ENCODE measurements at places on chromosomes 7 and 10.

DNA sequence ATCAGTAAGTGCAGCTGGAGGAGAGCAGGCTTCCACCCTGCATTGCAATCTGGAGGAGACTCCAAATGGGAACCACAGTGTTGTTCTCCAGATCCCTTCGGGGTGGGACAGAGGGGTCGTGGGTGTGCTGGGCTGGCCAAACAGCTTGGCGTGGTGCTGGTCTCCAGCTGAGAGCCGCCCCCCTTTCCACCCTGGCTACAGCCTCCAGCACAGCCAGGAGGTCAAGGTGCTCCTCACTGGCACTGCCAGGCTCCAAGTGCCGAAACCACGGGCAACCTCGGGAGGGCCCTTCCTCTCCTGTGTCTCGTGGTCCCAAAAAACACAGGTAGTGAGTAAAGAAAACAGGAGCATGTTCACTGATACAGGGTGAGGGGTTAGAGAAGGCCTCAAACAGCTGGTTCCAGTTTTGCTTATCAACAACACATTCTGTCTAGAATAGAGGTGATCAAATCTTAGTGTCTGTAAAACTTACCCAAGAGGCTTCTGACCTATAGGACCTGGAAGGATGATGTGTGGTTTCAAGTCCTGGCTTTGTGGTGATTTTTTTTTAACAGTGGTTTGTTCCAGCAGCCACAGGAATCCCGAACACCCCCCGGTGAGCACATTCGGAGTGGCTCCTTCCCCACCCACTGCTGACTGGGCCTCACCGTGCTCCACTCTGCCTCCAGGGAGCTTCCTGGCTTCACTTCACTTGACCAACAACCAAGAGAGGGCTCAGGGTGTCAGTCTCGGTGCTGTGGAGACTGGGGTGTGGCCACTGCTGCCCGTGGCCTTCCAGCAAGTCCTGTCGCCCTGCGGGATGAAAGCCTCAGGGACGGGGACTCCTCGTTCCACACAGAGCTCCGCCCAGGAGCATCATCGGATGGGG, 31.2 kb upstream of the EN2 start:
- no peak for DNase-seq

GRCh38 chr7:81187753-81188152, 268.9 kb upstream of the SEMA3C start:
- DNase-seq: no peak

DNA sequence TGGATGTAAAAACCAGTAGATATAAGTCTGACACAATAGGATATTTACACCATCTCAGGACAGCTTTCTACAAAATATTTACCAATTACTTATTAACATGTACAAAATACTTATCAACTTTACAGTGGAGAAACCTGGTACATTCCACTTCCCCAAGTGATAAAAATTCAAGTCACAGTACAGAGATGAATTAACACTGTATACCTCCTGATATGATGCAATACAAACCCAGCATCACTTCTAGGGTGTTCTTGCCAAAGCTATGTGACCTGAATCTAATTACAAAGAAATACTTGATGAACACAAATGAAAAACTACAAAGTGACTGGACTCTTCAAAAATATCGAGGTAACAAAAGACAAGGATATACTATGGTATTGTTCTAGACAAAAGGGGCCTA, 156.4 kb upstream of the FGFR2 start:
- no peak for DNase-seq

DNA sequence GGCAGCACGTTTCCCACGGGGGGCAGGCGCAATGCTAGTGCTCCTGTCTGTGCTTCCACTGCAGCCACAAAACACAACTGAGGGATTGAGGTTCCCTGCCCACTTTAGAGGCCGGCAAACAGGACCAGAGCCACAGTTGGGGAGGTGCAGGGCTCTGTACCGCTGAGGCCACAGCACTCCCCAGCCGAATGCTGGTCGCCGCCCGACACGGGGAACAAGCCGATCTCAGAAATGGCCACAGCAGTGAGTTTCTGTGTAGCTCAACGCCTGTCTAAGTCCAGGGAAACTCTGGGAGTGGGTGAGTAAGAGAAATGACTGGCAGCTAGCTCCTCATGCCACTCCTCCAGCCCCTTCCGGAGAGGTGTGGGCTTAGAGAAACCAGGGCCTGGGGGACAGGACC, 194.0 kb upstream of the VWC2 start:
- no peak for DNase-seq

DNA sequence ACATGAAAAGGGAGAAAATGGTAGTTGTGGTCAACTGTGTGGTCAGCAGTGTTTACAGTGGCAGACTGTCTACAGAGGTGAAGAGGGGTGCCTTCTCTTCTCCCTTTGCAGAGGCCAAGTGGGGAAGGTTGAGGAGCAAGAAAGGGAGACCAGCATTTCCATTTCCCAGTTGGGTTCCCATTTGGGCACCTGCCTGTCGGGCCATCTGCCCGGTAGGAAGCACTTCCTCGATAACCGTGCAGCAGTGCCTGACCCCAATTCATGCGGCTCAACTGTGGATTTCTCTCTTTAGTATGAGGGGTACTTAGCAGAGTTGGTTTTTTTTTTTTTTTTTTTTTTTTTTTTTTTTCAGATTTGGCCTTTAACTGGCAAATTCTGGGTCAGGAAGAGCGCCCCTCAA, 127.0 kb downstream of the CCDC3 start:
- no peak for DNase-seq

DNA sequence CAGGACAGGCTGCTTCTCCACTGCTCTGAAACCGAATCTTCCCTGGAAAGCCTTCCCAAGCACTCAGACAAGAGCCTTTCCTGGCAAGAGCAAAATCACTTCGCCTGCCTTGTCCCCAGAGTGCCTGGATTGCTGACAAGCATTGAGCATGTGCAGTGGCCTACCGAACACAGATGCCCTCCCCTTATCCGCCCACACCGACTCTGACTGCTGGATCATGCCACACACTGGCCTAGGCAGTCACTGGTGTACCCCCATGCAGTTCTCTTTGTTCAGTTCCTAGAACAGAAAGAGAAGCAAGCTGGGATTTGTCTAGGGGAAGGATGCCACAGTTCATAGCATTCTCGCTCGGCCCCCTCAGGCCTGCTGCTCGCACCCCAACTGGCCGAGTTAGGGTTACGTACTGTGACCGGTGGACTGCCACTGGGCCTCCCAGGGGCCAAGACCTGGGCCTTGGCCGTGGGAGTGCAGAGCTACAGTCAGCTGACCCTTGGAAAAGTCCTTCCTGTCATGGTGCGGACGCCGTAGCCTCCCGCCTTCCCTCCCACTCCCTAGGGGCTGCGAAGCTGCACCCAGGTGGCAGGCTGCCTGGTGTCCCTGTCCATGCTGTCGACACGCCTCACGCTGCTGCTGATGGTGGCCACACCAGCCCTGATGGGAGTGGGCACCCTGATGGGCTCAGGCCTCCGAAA, 6.9 kb downstream of the ABCB8 start:
- no peak for DNase-seq

DNA sequence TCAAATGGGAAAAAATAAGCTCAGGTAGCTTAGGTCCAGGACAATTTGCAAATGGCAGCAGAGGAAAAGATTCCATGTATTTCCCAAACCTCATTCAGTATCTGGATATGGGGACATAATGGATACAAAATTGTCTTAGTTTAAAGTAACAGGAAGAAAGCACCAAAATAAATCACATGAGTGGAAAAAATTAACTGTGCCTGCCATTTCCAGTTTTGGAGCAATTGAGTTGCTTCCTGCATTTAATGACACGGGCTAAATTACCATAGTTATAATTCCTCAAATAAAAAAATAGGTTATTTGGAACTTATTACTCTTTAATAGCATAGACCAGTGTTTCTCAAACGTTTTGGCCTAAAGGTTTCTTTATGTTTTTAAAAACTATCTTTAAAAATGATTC, 6.3 kb upstream of the STAMBPL1 start:
- DNase-seq: no peak

- peak; percentile 72 for DNase-seq
Measured at GRCh38 chr10:104680467-104681401, 39.6 kb downstream of the SORCS3 start.

GRCh38 chr10:23370106-23370505, 25.5 kb upstream of the C10orf67 start:
- DNase-seq: no peak

DNA sequence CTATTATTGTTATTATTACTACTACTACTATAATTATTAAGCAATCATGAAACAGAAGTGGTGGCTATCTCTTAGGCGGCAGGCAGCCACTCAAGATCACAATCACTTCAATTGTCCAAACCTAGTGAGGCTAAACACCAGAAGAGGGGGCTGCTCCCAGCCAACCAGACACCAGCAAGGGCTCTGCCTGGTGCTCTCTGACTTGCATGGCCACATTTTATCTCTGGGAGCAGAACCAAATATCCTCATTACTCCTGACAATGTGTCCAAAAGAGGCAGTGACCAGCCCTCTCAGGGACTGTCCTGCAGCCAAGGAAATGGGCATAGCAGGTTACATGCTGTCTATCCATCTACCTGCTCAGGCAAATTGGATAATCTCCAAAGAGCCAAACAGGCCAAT, 187.4 kb upstream of the PDE1C start:
- DNase-seq: peak; percentile 68

DNA sequence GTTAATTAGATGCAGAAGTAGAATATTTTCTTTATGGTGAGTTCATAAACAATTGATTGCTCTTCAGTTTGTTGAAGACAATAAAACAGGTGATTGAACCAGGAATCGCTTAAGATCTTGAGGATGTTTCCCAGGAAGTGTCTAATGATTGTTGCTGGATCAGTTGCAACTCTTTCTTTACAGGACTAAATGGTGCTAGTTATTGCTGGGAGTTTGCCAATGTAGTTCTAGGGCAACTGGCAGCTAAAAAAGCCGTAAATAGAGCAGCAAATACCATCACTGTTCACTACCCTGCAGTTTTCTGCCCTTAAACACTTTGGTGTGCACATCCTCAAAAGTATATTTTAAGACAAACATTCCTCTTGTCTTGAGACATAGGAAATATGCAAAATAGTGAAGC, 119.2 kb upstream of the ANK3 start:
- no peak for DNase-seq

DNA sequence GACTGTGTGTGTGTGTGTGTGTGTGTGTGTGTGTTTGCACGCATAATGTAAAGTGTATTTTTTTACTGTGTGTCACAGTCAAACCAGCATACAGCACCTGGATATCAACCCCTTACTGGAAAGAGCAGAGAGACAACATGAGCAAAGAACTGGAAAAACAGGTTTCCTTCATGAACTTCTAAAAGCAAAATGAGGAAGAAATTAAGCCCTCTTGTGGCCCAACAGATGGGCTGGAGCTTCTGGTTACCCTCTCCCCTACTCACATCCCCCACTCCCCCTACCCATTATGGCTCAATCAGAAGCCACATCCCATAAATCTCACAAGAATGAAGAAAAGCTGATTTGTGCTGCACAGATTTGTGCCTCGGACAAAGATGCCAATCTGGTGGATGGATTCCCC, 36.2 kb downstream of the PDE1C start:
- peak; percentile 68 for DNase-seq

- DNase-seq: no peak
Measured at GRCh38 chr7:42662862-42663261, 249.0 kb downstream of the C7orf25 start.

DNA sequence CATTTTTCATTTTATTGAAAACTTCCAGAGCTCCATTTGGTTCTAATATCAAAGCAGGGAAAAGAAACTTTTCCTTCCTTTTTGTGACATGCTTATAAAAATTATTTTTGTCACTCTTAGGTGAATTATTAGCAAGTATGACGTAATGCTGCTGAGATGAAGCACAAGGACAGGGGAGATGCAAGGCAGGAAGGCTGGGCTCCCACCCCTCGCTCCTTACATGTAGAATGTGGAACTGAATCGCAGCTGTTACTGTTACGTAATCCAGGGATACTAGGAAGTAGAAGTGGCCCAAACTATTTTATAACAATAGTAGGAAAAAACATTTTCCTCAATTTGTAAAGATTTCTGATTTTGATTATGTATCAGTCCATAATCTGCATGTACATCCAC, 17.1 kb upstream of the GTPBP4 start:
- DNase-seq: no peak

DNA sequence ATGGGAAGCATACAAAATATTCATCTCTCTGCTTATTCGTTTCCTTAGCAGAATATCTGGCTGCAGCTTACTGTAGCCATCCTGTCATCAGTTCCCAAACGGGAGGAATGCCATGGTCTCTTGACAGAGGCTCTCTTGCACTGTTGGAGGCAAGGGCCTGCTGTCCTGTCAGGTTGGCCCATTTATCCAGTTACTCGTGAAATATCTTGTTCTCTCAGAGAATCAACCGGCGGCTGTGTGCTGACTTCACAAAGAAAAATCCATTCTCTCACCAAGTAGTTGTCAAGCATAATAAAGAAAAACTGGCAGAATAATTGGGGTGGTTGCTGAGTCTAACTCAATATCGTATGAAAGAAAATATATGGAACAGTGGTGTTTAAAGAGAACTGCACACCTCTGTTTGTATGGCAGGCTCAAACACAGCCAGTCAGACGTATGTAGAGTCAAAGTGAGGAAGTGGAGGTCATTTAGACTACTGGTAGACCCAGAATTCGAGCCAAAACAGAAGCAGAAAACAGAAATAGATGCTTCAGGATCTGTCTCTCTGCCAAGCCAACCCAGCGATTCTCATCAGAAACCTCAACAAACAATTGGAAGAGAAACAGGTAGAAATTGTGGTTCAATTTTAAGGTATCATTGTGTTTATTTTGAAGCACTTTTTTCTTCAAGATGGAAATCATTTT, 349.2 kb upstream of the PRKCQ start:
- DNase-seq: no peak

- DNase-seq: no peak
Measured at GRCh38 chr10:27383595-27384542, 120.2 kb upstream of the RAB18 start.

DNA sequence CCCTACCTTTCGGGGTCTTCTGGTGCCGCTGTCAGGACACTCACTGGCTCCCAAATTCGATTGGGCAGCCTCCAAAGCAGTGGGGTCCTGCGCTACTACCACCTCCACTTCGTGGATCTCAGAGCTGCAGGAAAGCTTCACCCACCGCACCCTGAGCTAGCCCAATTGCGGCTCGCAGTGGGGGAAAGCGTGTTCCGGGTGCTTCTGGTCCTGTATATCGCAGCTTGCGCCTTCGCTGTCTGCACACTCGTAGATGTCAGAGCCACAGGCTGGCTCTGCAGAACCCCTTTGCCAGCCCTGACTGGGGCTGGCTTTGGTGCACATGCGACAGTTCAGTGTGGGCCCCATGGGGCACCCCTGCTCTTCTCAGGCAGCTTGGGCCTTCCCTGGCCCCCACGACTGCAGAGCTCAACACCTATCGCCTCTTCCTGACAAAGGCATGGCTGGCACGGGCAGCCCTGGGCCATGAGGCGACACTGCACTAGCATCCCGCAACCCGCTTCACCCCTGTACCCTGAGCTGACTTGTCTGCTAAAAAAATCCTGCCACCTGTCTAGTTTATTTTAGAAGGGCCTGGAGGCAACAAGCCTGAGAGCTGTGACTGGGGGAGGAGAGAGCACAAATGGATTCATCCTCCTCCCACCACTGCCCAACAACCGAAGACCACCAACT, 78.7 kb upstream of the ABI1 start:
- no peak for DNase-seq

DNA sequence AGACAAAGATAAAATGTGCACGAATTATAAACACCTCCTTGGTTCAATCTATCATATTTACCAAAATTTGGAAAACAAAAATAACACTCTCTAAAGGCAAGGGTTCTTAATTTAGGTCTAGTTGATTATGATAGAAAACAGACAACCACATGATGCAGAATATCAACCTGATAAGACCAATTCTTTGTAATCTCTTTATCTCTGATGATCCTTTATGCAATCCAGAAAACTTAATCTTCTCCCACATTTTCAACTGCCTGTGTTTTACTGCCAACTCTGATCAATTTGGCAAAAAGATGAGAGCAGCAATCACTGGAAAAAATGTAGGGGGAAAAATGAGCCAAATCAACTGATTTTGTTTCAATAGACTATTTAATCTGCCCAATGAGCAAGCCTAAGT, 148.5 kb downstream of the LRRN3 start:
- no peak for DNase-seq
